Dorsolateral prefrontal cortex (tissue), 122 donors: ENCODE measurements at places on chromosomes 2 and 18. TPM values are rescaled to one million over a fixed set of nuclear protein-coding genes. Genes with fewer than 3 reads are reported as not detected.

The IL36B gene
- not detected for total RNA-seq

- no peak for DNase-seq
These were observed 201.5 kb downstream of the PPP1R1C start for GRCh38 chr2:182187130-182187529.

The YES1 gene
- 13.8 TPM for total RNA-seq

The OR6B2 gene
- not detected for total RNA-seq

The ANKMY1 gene
- 34.0 TPM for total RNA-seq

The TTN gene
- 7.4 TPM for total RNA-seq

DNA sequence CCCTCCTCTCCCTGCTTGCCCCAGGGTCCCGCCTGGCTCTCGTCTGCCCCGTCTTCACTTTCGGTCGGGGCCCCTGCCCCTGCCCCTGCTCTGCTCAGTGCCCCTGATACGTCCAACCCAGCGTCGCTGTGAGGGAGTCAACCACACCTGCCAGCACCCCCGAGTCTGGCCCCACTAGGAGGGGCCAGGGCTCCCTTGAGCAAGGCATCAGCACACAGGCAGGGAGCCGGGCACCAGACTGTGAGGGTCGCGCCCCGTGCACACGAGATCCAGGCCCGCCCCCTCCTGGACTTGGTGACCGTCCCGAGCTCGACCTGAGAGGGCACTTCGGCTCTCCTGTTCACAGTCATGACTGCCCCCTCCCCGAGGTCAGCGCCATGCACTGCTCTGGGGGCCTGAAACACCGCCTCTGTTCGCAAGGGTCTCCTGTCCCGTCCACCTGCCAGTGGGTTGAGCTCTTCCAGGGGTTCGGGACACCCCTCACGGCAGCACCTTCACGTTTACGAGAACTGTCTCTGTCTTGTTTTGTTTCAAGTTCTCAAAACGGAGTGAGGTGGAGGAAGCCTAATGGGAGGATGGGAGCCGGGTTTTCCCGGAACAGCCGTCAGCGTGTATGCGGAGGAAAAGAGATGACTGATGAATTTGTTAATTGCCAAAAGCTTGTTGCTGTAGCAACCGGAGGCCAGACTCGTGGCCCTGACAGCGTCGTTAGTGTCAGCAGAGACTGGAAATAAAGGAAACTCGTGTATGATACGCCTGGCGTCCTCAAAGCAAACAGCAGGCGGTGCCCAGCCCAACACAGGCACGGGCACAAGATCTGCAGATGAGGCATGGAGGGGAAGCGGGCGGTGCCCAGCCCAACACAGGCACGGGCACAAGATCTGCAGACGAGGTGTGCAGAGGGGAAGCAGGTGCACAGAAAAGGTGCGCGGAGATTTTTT, 48.2 kb upstream of the KCNG2 start:
- no peak for DNase-seq

GRCh38 chr2:3405876-3406275, 26.4 kb downstream of the TRAPPC12 start:
- DNase-seq = no peak

The SLC35G4 gene
- not detected for total RNA-seq

The DSG4 gene
- total RNA-seq = not detected

DNA sequence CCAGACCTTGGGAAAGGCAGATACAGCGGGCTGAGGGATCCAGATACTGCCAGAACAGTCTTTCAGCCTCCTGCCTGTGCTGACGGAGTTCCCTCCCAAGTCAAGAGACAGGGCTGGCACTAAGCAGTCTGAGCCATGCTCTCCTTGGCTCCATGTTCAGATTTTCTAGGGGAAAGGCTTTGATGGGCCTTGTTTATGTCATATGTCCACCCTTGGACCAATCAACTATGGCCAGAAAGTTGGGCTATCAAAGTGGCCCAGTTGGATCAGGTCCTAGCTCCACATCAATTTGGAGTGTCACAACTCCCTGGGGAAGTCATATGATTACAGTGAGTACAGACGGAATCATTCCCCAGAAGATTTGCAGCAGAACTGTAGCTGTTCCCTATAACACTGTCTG, 152.0 kb downstream of the GREB1L start:
- DNase-seq = no peak

DNA sequence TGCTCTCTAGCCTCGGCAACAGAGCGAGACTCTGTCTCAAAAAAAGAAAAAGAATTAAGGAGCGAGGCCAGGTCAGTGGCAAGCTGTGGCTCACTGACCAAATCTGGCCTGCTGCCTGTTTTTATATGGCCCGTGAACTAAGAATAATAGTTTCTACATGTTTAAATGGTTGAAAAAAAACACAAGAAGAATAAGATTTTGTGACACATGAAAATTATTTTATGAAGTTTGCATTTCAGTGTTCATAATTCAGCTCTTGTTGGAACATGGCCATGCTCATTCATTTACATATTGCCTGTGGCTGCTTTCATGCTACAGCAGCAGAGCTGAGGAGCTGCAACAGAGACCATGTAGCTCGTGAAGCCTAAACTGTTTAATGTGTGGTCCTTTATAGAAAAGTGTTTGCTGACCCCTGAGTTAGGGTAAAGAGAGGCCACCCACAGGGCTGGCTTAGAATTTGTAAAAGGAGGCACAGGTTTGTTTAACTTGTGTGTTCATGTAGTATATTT, 59.5 kb downstream of the MFSD6 start:
- no peak for DNase-seq

The SLC11A1 gene
- total RNA-seq = 11.8 TPM

DNA sequence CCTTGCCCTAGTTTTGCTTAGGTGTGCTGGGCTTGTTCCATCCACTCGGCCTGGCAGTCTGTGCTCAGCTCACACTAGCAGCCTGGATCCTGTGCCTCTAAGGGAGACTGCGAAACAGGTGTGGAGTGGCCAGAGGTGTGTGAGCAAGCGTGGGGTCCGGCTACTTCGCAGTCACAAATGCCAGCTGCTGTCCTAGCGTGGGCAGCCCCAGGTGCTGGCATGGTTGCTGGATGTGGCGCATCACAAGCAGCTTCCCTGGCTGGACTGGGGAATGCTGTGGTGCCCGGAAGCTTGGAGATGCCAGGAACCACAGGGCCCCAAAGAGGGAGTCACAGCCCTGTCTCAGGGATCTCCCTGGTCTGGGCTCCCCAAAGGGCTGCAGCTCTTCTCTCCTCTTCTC, 119.0 kb upstream of the TMEFF2 start:
- no peak for DNase-seq

GRCh38 chr2:110881908-110882307, 149.5 kb downstream of the ACOXL start:
- DNase-seq = no peak

DNA sequence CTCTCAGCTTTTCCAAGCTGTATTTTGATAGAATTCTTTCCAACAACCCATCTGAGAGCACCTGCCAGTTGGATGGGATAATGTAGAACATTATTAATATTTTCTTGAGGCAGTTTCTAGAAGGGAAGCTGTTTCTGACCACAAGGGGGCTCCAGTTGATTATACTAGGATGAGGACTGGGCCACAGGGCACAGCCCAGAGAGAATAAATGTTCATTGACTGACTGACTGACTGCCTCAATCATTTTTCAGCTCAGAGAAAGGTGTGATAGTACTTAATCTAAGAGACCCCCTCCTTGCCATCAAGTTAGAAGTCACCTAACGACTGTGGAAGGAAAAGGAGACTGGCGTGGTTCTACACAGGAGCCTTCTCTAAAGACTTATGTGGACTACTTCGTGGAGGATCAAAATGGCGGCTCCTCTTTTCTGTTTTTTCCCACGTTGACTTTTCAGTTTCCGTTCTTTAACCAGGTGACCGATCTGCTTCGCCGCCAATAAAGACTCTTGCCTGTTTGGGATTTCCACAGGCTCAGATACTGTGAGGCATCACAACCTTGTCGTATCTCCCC, 31.9 kb upstream of the CREG2 start:
- no peak for DNase-seq

- DNase-seq = no peak
These were observed 26.4 kb downstream of the TBC1D8 start for GRCh38 chr2:101124643-101125366.

DNA sequence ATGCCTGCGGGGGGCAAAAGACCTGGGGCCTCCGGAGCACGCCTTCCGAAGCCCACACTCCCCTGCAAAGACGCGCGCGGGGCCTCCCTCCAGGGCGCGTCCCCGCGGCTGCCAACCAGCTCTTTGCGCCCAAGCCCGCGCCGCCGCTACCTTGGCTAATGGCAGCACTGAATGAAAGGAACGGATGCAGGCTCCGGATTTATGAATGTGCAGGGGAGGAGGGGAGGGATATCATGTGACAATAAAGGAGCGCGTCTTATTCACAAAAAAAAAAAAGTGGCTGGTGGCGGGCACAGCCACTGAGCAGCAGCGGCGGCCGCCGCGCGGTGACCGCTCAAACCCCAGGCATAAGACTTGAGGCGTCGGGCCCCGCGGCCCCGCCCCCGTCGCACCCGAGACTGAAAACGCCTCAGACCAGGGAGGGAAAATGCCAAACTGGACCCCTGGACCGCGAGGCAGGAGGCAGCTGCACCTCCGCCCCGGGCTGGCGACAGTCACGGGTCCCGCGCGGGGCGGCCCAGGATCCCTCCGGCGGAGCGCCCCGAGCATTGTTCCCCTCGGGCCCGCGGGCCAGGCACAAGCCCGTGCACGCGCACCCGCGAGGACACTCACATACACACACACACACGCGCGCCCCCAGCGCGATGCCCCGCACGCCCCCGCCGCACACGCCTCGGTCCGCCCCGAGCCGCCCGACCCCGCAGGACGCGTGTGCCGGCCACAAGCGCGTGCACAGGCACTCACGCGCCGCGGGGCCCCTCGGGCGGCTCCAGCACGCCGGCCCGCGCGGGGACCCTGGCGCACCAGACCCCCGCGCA, 1.6 kb downstream of the SPRED2 start:
- peak; percentile 37 for DNase-seq

The ID2 gene
- 186 TPM for total RNA-seq

The IL1RN gene
- not detected for total RNA-seq

The RFTN2 gene
- total RNA-seq = 76.8 TPM

DNA sequence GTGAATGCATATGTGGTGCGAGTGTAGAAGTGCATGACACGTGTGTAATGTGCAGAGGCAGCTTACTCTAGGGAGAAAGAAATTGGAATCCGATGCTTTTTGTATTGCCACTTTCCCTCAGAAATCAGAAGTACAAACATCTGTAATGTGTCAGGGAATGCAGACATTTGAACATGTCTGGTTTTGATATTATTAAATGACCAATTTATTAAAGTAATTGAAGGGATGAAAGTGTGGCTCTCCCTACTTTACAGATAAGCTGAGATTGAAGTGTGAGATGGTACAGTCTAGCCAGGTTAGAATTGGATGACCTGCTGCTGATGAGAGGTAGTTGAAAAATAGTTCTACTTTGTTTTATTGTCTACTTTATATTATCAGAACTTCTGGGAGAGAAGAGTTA, 74.5 kb upstream of the NT5C1B start:
- DNase-seq = no peak
